Stimulated activated CD4-positive, alpha-beta T cell treated with anti-CD3 and anti-CD28 coated beads, Interleukin-12 subunit alpha, Interleukin-12 subunit beta, amount 100 ng/mL, for 4 hours (primary cell): ENCODE measurements at places on chromosomes 2 and 18.

GRCh38 chr2:24816884-24817283 lies 23.7 kb downstream of the CENPO start:
- no peak for DNase-seq

DNA sequence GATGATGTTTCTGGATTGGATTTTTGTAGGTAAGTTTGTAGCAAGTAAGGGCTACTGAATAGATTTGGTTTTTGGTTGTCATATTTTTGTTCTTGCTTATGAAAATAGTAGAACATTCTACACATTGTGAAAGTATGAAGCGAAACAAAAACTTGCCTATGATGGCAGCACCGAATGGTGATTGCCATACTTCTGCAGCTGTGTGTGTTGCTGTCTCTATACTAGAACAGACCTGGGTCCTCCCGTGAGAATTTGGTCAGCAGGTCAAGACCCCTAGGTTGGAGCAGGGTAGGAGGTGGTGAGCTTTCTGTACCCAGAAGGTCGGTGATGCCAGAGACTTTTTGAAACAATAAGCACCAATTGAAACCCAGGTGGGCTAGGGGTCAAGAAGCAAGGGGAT lies 322.6 kb downstream of the PRKCE start:
- DNase-seq = no peak

GRCh38 chr18:62979176-62979575 lies 263.8 kb downstream of the PHLPP1 start:
- no peak for DNase-seq

DNA sequence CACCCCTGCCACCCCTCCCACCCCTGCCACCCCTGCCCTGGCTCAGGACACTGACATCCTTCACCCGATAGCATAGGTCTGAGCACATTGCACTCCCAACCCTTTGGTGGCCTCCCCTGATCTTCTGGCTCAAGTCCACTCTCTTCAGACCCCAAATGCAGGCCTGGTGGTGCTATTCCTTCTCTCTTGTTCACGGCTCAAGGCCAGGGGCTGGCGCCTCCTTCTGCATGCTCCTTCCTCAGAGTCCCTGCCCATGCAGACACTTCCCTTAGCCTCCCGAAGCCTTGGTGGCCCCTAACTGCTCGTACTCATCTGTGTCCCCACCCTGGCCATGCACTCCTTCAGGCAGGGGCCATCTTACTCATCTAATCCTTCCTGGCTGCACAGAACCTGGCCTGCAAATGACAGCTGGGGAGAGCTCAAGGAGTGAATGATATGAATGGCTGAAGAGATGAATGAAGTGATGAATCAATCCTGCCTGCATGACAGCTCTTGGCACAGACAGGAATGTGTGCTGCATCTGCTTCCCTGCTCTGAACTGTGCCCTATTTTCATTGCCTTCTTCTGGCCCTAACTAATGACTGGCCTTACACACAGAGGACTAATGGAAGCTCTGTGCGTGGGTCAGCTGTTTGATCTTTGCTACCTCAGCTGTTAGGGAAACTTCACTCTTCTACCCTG lies 290.8 kb downstream of the DYSF start:
- DNase-seq = no peak

DNA sequence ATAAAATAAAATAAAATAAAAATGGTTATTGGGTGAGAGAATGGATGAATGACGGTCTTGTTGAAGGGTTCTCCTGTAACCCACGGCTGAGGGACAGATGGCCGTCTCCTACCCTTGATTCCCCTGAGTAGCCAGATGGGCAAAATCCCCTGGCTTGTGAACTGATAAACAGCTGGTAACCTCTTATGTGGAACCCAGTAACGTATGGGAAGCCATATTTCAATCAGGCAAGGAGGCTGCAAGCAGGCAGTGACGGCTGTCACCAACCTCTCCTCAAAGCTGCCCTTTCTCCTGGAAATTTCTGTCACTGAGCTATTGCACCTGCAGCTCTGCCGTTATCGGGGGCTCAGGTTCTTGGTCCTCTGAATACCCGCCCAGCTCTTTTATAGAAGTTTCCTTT lies 165.3 kb upstream of the SMAD2 start:
- DNase-seq = no peak

DNA sequence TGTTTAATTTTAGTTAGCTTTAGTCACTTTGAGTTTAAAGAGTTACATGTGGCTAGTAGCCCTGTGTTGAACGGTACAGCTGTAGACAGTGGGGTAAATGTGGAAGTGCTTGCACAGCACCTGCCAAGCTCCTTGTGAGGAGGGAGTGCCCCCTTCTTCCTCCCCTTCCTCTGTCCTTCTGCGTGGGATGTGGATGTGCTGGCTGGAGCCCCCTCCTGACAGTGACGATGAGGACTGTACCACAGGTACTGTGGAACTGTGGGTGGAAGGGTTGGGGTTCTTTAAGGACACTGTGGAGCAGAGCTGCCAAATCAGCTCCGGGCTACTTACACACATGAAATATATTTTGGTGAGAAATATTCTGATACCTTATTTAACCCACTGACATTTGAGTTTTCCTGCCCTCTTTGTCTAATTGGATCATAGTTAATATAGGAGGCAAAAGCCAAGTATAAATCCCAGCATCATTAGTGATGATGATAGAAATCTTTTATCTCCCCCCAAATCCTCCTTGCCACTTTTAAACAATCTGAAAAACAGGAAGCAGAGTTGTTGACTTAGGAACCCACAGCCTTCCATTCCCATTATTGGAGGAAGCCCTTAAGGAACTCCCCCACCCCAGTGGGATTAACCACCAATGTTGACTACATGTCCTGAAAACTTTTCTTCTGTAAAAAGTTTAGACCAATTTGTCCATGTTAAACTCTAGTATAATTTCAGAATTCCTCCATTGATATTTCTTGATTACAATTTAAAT lies 181.3 kb downstream of the PTPRM start:
- no peak for DNase-seq

- no peak for DNase-seq
Observed at GRCh38 chr18:76658627-76659026, 163.6 kb upstream of the ZNF516 start.

- no peak for DNase-seq
Observed at GRCh38 chr2:23241611-23242245, 143.3 kb upstream of the KLHL29 start.
